Stimulated activated CD4-positive, alpha-beta T cell treated with anti-CD3 and anti-CD28 coated beads, Interleukin-1b, Interleukin-23, amount 100 ng/mL, for 1 hour (primary cell): ENCODE measurements at places on chromosomes 7 and 10.

GRCh38 chr10:74111799-74112198 lies 38.8 kb downstream of the AP3M1 start:
- no peak for DNase-seq

GRCh38 chr7:46603780-46604179 lies 682.7 kb upstream of the IGFBP3 start:
- no peak for DNase-seq

DNA sequence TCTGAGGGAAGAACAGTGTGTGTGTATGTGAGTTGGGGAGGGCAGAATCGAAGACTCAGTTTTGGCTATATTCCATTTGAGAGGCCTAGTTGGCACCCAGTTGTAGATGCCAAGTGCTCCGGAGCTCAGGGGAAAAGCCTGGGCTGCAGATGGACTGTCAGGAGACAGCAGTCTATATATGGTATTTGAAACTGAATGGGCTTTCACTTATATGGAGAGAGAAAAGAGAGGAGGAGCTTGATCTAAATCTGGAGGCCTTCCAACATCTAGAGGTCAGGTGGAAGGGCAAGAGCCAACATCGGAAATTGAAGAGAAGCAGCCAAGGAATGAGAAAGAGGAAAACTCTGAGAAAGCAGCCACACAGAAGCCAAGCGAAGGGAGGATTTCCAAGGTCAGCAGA lies 350.8 kb upstream of the BMPER start:
- DNase-seq = no peak

DNA sequence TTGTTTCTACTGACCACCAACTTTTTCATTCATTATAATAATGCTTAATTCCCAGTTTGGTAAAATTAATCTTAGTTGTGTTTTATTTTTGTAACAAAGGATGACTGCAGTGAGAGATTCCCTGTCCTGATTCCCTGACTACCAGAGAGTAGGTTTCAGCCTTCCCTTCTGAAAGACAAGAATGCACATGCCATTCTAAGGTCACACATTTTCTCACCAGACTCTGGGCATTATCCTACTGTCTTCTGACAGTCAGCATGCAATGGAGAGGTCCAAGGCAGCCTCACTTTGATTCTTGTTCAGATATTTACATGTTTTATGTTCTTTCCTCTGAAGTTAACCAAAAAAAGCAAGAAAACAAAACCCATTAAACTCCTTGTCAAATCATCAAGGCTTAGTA lies 372.7 kb upstream of the CDC14C start:
- DNase-seq = no peak

GRCh38 chr10:122500726-122501125 lies 39.4 kb downstream of the HTRA1 start:
- DNase-seq = no peak

- no peak for DNase-seq
Observed at GRCh38 chr7:96327429-96327828, 5.5 kb upstream of the SLC25A13 start.

DNA sequence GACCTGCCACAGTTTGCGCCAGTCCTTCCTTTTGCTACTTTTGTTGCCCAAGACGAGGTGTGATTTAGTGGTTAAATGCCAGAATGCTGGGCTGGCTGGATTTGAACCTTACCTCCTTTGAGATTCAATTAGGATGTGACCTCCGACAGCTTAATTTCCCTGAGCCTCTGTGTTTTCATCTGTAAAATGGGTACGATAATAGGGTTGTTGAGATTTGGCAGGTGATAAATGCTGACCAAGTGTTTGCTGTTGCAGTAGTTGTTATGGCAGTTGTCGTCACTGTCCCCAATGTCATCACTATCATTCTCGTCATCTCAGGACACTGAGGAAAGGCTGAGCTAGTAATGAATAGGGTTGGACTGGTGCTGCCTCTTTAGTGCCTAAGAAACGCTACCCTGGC lies 61.1 kb downstream of the GRK5 start:
- no peak for DNase-seq

DNA sequence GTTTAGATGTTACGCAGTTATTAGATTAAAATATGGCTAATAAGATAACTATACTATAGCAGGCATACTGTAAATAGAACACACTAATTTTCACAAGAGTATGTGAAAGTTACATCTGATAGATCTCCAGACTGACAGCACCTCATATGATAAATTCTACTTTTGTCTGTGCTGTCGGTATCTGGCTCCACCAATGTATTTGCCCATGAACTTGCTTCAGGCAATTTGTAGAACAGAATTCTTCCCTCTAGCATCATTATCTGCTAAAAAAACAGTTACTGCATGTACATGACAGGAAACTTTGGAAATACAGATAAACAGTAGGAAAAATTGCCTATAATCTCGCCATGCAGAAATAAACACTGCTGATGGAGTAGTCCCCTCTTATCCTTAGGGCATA lies 137.7 kb downstream of the WNT2 start:
- DNase-seq = no peak

GRCh38 chr7:77980087-77980713 lies 181.6 kb downstream of the PHTF2 start:
- DNase-seq = no peak

GRCh38 chr7:4650433-4651047 lies 31.6 kb upstream of the FOXK1 start:
- DNase-seq = no peak

DNA sequence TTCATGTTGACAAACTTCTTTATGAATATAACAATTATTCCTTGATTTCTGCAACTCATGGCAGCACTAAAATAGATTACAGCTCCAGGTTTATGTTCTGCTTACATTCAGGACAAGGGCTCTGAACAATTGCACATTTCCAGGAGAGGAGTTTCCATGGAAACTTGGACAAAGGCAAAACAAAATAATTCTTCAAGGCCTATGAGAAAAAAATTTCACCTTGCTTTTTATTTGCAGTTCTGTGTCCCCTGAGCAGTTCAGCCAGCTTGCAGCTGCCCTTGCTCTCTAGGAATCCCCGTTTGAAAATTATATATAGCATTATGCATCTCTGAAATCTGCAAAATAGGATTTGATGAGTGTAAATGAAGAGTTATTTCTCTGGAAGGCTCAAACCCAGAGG lies 71.7 kb downstream of the ARL4A start:
- DNase-seq = no peak

GRCh38 chr7:18960725-18961124 lies 156.7 kb downstream of the TWIST1 start:
- no peak for DNase-seq

- no peak for DNase-seq
Observed at GRCh38 chr10:34029455-34029854, 695.0 kb upstream of the NRP1 start.

GRCh38 chr7:43211693-43212092 lies 99.2 kb downstream of the HECW1 start:
- no peak for DNase-seq

DNA sequence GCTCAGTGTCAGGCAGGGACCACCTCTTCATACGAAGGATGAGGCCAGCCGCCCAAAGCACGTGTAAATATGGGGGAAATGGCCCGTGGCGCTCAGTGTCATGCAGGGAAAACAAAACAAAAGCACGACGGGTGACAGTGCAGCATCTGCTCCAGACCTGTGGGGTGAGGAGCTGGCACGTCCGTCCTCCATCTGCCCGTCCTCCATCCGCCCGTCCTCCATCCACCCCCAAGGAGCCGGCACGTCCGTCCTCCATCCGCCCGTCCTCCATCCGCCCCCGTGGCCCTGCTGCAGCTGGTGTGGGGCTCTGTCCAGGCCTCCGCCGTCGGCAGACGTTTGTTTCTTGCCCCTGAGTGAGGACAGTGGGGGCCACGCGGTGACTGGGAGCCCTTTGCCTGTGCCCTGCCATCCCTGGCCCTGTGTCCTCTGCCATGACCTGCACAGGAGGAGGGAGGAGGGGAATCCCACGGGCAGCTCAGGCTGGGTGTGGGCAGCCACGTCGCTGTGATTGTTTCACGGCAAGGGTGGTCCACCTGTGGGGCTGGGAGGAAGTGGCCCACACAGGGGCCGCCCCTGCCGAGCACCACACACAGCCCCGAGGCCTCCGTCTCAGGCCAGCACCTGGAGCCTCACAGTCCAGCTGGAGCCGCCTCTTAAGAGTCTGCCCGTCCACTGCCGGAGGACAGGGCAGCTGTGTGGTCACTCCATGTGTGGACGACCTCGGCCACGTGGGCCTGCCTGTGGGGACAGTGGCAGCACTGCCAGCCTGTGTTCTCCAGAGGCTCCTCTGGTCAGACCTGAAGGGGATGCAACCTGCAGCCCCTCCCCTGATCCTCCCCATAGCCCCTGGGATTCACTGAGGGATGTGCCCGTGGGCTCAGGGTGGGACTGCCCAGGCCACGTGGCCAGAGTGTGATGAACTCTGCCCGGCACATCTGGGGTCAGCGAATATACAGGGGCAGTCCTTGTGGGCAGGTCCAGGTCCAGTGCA lies 38.2 kb upstream of the DPYSL4 start:
- DNase-seq = no peak

GRCh38 chr10:87603196-87603595 lies 56.5 kb upstream of the PAPSS2 start:
- no peak for DNase-seq

DNA sequence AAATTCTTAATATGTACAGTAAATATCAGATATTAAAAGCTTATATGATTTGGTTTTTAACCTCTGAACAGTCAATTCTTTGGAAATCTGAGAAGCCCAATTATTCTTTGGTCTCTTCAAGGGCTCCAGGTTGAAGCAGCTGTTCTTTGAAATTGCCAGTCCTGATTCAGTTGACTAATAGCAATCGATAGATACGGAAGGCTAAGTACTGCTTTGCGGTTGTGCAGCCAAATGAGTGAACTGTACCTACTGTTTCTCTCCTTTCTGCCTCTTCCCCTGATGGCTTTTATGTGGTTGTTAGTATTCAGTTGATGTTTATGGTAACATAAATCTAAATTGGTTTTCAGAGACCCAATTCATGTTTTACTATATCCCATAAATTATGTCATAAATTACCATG lies 103.1 kb upstream of the RPA3 start:
- DNase-seq = no peak

- no peak for DNase-seq
Observed at GRCh38 chr7:110621289-110621688, 469.6 kb upstream of the LRRN3 start.

DNA sequence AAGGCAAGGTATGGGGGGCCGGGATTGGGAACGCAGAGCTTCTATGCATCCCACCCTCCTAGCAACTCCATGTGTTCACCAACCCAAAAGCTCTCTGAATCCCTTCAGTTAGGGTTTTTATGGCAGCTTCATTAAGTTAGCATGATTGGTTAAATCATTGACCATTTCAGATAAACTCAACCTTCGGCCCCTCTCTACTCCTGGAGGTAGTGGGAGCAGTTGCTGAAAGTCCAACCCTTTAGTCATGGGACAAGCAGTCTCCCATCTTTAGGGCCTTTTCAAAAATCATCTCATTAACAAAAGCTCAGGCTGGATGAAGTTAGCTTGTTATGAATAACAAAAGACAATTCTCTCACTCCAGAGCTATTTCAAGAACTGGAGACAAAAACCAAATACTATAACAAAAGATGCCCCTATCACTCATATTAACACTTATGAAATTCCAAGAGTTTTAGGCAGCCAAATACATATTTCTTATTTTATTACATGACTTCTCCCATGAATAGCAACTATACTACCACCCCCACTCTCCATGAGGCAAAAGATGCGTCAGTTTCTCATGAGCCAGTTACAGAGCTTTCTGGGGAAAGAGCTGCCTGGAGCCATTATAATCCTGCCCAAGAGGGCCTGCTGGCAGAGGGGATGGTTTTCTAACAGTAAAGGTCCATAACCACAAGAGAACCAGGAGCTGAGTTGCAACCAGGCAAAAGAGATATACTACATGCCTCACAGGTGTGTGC lies 44.6 kb downstream of the SLC16A12 start:
- no peak for DNase-seq

DNA sequence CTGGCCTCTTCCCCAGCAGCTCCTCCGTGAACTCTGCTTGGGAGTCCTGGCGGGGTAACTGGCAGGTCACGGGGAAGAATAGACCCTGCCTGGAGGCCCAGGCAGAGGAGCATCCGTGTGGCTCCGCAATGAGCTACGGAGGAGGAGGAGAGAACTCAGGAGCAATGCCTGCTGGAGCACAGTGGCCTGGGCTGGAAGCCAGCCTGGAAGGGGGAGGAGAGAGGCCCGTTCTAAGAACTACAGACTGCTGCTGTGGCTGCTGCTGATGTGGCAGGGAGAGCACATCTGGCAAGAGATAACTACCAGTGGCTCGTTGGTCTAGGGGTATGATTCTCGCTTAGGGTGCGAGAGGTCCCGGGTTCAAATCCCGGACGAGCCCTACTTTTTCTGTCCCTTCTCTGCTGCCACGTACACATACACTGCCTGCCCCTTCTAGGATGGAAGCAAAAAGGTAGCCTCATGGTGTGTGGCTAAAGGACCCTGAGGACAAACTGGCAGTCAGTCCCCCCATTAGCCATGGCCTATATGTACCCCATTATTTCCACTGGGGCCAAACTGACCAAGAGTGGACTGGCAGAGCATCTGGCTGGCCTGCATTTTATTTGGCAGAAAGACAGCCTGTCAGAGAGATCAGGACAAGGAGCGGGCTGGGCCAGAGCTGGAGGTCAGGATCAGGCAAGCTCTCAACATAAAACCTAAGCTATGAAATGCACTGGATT lies 7.7 kb upstream of the OPN1SW start:
- DNase-seq = no peak

GRCh38 chr7:147498081-147498480 lies 1092.5 kb upstream of the C7orf33 start:
- DNase-seq = no peak
